ENCODE measurements at places on chromosomes 3 and 15.

DNA sequence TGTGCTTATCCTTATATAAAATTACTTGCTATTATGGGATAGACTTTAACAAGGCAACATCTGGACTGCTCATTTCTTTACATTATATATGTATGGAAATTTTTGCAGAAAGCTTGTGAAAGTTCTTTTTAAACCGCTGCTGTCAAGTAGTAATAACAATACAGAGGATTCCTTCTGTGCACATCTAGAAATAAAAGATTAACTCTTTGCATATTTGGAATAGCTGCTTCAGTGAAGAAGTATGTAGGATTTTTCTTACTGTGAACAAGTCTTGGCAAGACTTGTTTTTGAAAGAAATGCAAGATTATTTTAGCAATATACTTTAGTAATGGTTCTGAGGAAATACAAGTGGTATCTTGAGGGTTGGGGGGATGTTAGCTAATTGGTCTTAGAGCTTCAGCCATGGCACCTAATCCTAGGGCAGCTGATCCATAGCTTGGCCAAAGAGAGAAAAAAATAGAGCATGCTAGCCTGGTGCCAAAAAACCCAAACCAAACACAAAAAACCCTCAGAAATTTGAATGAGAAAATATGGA, 4.3 kb downstream of the PRKCI start:
- DNase-seq = no peak

GRCh38 chr15:35393398-35393797, 152.6 kb downstream of the DPH6 start:
- no peak for DNase-seq

DNA sequence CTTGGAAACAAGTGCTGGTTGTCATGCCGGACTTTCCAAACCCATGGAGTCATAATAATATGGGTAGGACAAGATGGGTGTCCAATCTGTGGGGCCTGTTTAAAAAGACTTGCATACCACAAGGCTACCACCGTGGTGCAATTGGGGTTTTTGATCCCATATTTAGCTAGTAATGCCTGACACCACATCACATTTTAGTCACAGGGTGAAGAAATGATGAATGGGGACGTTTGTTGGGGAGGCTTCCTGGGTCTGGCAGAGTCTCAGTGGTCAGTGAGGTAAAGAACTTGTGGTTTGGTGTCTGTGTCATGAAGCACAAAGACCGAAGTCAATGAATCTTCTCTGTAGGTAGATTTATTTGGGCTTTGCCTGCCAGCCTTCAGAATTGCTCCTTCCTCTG, 31.0 kb downstream of the P3H2 start:
- peak; percentile 39 for DNase-seq

DNA sequence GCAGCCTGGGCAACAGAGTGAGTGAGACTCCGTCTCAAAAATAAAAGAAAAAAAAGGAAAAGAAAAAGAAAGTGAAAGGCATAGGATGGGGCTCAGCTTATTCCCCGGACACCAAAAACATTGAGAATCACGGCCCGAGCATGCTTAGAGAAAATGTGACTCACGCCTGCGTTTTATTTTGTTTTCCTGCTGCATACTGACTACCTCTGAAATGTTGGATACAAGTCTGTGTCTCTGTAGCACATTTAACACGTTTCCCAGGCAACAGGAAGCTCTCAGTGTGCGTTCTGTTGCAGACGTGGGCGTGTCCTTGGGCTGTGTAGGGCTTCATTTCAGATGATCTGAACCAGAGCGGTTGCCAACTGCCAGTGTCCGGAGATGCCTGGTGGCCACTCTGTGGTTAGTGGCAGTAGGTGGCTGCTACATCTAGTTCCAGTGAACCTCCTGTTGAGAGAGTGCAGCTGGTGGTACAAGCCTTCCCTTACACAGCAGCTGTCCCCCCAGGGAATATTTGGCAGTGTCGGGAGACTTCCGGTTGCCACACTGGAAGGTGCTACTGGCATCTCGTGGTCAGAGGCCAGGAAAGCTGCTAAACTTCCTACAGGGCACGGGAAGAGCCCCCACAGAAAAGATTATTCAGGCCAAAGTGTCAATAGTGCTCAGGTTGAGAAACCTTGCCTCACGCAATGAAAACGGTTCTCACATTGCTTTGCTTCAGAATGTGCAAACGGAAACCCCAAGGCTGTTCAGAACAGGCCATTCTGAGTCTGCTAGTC, 3.0 kb downstream of the SLC51A start:
- peak; percentile 83 for DNase-seq

- DNase-seq = no peak
Observed at GRCh38 chr15:68584756-68585573, 6.2 kb downstream of the CORO2B start.

DNA sequence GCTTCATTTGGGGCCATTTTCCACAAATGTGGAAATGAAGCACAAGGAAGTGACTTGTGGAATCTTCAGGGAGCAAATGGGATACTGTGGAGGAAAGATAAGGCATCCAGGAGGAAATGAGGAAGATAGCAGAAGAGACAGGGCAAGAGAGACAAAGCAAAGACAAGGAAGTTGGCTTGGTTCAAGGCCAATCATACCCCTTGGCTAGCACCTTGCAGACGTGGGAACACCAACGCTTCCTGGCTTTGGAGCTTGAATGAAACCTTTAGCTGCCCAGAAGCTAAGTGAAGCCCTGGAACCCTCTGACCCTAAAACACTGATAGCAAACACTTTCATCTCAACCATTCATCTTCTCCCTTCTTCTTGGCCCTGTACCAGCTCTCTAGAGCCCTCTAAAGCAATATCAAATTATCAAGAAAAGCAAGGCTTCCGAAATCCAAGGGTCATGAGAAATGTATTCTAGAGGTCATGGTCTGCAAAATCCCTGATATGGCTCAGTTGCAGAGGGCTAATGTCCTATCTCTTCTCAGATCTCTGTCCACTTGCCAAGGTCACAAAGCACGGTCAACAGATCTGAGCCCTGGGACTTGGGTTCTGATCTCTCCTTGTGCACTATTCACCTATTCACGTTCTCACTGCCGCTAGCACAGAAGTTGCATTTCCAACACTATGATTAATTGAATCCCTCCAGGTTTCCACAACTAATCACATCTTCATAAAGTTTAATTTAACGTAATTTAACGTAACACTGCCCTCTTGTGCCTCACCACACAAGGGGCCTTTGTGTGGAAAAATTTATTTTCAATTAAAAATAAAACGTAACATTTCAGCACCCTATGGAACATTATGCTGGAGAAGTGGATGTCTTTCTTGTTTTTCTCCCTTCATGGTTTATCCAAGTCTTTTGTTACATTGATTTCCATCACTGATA, 557.6 kb upstream of the ADAMTS9 start:
- DNase-seq = no peak

DNA sequence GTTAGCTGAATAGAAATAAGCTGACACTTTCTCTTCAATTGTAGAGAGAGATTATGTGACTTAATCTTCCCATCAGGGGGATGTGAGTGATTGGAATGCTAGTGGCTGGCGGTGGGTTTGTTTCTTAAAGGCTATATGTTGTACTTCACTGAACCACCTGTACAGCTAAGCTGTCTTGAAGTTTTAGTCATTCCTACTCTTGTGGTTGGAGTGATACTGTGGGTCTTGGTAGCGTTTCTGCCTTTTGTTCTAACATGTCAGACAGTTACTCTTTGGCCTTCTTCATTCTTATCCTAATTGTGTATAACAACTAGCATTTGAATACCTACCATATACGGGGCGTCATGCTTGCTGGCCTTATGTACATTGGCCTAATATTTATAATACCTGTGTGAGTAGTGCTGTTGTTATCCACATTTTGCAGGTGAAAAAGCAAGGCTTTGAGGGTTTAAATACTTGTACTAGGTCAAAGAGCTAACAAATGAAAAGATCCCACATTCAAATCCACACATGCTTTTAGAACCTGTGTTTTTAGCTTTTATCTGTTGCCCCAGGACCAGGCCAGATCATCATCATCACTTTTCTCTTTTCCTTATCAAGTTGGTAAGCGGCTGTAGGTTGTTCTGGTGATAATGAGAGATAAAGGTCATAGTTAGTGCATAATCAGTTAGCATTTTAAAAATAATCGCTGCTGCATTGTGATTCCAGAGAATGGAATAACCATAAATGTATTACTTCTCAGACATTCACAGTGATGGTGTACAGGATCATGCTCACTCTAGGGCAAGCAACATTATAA, 50.2 kb downstream of the AKAP13 start:
- DNase-seq = no peak

GRCh38 chr3:23831517-23832394, 26.0 kb downstream of the UBE2E1 start:
- DNase-seq = no peak

GRCh38 chr3:32872487-32873382, 54.9 kb downstream of the TRIM71 start:
- DNase-seq = peak; percentile 56

DNA sequence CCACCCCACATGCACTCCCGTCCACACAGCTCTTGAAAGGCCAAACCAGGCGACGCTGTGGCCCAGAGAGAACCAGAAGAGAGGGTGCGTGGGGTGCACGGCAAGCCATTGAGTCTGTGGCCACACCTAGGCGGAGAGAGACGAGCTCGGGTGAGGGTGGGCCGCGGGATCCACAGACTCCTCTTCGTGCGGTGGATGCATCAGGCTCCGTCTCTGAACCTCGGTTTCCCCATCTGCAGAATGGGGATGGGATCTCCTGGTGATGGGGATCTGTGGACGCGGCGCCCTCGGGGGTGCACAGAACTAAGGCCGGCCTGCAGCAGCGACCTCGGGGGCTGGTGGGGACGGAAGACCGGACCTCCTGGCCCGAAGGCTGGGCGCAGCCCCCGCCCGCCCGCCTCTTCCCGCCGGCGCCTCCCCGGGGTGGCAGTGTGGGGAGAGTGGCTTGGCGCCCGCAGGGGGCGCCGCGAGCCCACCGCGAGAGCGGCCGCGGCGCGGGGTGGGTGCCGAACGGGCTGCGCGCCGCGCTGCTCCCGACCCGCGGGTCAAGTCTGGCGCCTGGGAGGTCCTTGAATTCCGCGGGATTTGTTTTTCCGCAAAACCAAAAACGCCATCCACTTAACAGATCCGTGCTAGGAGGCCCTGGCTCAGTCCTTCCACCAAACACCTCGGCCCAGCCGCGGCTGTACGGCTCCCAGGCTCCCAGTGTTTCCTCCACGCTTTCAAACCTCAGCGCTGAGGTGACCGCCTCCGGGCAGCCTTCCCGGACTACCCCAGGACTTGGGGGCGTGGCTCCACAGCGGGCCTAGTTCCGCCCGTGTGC, 13.2 kb upstream of the ADPGK start:
- DNase-seq = peak; percentile 56

DNA sequence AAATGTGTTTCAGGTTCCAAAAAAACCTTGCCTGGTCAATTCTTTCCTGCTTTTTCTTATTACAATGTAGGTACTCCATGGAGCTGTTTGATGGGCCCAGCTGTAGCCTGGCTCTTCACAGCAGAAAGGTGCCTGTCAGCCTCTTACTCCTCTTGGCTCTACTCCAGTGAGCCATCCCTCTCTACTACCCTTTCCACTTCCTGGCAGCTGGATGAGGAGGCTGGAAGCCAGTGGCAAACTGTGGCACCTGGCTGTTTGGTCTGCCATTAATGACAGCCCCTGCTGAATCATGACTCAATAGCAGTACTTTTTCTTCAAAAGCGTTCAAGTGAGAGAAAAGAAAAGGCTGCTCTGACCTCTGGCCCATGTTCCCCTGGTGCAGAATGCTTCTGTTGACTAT, 618.1 kb downstream of the PYDC2 start:
- no peak for DNase-seq

- DNase-seq = no peak
Observed at GRCh38 chr3:157075693-157076420, 84.1 kb downstream of the CCNL1 start.

GRCh38 chr15:64751464-64751863, 23.9 kb downstream of the RBPMS2 start:
- no peak for DNase-seq

- no peak for DNase-seq
Observed at GRCh38 chr15:90851114-90851513, 17.3 kb upstream of the FURIN start.

DNA sequence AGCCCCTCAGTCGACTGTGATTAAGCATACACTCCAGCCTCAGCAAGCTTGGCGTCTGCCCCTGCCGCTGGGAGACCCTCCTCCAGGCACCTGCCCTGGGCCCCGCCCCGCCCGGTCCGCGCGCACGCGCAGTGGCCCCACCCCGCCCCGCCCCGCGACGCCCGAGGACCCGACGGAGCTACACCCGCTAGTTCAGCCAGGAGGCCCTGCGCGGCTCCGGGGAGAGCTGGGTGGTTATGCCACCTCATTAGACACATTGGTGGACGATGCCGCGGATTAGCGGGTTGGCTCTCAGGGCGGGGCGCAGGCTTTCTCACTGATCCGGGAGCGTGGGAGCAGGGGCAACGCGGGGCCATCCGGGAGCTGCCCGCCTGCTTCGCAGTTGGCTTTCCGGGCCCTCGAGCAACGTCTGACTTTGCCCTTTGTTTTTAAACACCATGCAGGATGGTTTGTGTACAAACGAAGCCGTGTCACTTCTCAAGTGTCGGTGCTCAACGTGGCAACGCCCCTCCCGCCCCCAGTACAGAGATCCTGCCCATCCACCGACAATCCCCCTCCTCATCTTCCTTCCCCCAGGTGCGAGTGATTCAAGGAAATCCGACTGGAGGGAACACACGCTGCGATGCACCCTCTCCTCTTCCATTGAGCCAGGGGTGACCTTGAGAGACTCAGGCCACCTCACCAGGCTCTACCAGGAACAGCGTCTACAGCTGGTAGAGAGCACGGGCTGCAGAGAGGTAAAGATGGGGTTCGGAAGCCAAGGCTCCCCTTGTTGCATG, 109.3 kb downstream of the SHQ1 start:
- DNase-seq = peak; percentile 59

- DNase-seq = no peak
Observed at GRCh38 chr3:52047295-52047960, 8.9 kb downstream of the DUSP7 start.

DNA sequence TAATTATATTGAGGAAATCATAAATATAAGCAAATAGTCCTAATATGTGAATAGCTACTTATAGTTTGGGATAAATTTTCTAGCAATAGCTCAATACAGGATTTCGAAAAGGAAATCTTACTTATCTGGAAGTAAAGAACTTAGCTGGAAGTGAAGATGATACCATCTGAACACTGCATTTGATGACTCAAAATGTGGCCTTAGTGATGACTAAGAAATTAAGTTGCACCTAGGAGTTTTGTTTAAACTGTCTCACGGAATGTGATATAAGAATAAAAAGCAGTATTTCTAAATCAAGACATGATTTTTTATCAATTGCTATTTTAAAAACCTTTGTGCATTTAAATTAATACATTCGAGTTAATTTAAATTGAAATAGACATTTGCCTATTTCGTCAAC, 91.2 kb downstream of the EOMES start:
- DNase-seq = no peak

DNA sequence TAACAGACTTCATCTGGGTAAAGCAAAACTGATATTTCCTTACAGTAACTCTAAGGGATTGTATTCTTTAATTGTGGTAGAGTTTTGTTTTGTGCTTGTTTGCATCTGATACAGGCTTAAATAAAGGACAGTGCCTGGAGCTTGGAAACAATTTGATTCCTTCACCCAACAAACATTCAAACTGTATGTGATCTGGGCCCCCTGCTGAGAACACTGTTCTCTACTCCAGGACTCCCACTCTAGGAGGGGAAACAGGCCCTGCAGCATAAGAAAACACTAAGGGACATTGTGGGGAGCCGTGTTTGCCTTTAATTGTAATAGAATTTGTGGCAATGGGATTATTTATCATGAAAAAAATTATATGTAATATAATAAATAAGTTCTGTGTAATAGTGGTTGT, 56.9 kb downstream of the CTDSPL start:
- no peak for DNase-seq

- DNase-seq = no peak
Observed at GRCh38 chr3:66904336-66904735, 93.8 kb upstream of the KBTBD8 start.

Data from right hindlimb (tissue), 1 donor.